ENCODE measurements at places on chromosomes 2 and 18.

DNA sequence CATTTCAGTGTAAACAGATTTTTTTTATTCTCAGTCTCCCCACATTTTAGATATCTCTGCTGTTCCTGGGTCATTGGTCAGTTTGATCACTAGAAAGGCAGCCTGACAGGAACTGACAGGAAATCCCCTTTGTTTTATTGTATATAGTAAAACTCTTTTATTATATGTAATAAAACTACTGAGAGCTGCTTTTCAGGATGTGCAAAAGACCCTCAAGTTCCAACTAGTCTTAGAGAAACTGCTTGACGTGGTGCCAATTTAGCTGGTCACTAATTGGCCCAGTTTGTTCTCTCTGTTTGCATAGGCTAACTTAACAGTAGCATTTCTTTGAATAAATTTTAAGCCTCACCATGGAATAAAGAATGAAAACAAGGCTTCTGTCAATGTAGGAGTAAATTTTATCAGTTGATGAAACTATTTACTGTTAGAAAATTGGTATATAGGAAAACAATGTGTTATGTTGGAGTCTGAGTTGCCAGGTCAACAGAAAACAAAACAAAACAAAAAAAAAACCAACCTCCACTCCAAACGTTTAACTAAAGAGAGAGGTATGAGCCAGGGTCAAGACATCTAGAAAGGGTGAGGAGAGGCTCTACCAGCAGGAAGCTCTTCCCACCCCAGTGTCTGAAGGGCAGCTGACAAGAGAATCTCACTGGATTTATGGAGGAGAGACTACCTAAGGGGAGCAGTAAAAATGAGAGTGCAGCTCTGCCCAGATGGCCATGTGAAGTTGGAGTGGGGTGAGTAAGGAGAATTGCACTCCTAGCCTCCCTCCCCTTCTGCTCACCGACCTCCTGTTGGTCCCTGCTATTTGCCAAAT lies 184.6 kb downstream of the ST6GAL2 start:
- DNase-seq, result no peak

GRCh38 chr2:42545841-42546390 lies 22.5 kb upstream of the MTA3 start:
- no peak for DNase-seq

DNA sequence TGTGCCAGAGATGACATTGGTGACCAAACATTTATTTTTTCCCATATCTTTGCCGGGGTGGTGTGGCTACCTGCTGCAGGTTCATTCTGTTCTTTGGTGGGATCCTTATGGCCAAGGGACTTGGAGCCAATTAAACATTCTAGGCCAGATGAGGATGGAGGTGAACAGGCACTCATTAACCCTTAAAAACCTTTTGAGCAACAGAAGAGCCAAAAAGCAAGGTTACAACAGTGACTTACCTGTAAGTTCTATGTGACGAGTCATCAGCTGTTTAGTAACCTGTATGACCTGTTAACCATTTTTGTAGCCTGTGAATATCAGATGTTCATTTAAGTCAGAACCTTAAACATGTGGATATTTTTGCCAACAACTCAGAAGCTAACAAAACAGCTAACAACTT lies 105.6 kb downstream of the XRCC5 start:
- DNase-seq, result no peak

DNA sequence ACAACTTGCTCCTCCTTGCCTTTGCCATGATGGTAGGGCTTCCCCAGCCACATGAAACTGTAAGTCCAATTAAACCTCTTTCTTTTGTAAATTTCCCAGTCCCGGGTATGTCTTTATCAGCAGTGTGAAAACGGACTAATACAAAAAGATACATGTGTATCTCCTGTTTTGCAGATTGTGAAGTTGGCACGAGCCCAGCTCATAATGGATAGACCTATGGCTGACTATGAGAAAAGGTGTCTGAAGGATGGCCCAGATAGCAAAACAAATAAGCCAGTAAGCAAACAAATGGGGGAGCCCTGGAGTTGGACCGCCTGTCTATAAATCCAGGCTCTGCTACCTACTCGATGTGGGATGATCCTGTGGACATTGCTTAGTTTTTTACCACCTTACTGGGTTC lies 15.5 kb upstream of the PRKCE start:
- DNase-seq, result no peak

DNA sequence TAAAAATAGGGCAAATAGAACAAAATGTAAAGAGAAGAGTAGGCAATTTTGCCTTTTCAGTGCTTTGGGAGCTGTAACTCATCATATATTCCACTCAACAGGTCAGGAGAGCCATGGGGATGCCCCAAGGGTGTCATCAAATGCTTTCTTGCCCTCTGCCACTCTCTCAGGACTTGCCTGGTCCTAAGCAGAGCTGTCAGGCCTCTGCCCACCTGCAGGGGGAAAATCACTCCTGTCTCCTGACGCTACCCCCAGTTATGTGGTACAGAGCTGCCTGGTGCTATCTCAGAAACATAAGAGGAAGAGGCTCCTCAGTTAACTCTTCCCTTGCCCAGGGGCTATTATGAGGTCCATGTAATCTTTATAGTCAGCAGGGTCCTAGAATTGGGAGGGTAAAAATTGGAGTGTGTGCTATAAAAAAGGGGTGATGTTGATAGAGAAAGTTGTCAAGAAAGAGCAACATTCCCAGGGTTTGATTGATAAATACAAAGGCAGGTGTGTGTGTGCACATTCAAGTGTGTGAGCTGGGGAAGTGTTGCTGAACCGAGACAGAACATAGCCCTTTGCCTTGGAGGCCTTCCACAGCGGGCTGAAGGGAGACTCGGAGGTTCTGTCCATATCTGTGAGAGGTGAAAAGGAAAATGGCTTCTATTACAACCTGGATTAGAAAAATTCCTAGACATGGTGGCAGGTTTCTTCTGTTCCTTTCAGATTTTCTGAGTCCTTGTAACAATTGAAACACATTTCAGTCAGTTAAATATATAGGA lies 25.4 kb downstream of the PTPRM start:
- DNase-seq, result no peak

DNA sequence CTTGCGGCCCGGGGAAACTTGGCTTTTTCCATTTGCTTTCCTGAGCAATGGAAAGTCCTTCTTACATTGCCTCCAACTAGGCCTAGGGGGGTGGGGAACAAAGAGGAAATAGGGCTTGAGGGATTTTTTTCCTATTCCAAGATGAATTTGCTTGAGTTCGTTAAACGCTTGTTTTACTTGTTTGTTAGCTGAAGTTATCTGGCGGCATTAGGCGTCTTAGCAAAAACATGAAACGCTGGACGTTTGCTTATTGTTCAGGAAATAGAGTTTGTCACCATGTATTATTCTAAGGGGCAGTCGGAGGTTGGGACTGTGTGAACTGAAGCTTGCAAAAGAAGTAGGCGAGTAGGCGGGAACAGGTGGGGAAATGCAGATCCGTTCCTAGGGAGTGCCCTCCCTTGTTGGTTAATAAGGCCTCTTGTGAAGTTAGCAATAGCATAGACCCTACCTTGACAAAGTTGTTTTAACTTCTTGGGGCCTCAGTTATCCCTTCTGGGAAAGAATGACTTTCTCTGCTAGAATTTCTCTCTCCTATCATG lies 1.9 kb downstream of the CABLES1 start:
- no peak for DNase-seq

DNA sequence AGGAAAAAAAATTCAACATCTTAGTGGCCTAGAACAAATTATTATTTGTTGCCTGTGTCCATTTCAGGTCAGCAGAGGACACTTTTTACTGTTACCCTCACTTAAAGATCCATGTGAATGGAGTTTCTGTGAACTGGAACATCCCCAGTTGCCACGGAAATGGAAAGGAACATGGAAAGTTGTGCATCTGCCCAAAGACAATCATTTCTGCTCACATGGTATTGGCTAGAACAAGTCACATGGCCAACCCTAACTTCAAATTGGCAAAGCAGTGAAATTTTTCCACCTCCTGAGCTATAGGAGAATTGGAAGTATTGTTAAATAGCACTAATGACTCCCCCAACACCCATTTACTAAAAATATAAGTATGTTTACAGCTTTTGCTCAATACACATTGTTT lies 71.2 kb upstream of the CCBE1 start:
- no peak for DNase-seq

All from activated naive CD4-positive, alpha-beta T cell (primary cell).